ENCODE measurements at places on chromosomes 5 and 9. TPM values are rescaled to one million over a fixed set of nuclear protein-coding genes. Genes with fewer than 3 reads are reported as not detected.

DNA sequence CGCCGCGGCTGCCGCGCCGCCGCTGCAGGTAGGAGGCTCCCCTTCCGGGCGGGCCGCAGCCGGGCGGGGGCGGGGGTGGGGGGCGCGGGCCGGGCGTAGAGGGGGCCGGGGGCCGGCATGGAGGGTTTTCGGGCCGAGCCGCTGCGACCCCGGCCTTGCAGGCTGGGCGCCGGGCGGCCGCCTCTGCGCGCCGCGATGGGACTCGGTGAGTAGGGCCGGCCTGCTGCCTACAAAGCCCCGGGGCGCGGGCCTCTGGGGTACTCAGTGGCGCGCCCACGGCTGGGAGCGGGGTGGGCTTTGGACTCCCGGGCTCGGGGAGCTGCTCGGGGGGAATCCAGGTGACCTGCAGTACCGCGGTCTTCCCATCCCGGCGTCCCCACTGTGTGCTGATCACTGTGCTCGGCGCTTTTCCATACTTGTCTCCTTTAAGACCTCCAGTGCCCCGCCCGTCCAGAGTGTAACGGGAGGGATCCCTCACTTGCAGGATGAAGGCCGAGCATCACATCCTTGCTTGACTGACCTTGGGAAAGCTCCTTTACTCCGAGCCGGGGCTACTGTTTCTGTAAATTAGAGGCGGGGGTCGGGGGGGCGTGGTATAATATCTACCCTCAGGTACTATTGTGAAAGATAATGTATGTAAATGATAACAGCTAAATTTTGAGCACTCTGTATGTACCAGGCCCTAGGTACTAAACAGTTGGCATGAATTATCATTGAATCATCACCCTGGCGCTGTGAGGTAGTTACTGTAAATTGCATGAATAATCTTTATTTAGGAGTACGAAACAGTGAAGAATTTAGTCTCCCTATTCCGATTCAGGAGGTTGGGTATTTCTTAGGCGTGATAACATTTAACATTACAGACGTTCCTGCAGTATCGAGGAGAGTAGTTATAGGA lies 672 bp downstream of the MSANTD3 start:
- peak overlapping the region; percentile 22 for H3K27ac ChIP-seq
- H3K36me3 ChIP-seq = 0 out of 2 replicates have a peak, but pooled peaks cover 2% of the 10 kb centered on the region
- H3K27me3 ChIP-seq = no peaks in the 10 kb centered on the region
- DNase-seq = peak; percentile 66

DNA sequence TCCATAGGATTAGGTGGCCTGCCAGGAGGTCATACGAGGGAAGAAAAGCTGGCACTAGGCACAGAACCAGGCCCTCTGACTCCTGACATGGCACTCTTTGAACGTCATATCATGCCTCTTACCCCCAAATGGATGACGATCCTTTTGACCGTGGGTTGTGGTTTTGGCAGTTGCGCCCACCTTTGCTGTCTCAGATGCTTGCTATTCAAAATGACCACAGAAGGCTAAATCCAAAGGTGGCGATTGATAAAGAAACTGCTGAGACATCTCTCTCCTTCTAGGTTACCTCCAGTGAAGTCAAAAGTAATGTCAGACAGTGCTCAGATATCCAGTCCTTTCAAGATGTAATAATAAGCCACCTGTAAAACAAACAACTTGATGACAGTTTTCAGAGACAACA lies 385.0 kb downstream of the EFNA5 start:
- H3K36me3 ChIP-seq = no peaks in the 10 kb centered on the region
- no peak for DNase-seq
- H3K4me3 ChIP-seq = no peak overlapping the region
- H3K27me3 ChIP-seq = no peaks in the 10 kb centered on the region
- no peak overlapping the region for H3K27ac ChIP-seq
- H3K4me1 ChIP-seq = 0 out of 2 replicates have a peak, but pooled peaks cover 7% of the 10 kb centered on the region

- no peak overlapping the region for H3K27ac ChIP-seq
- peaks cover 38% of the 10 kb centered on the region for H3K4me1 ChIP-seq
- H3K27me3 ChIP-seq = no peaks in the 10 kb centered on the region
- peaks cover 8% of the 10 kb centered on the region for H3K36me3 ChIP-seq
- H3K4me3 ChIP-seq = no peak overlapping the region
These were observed 58.6 kb downstream of the PRKACG start for GRCh38 chr9:68955330-68955729.

DNA sequence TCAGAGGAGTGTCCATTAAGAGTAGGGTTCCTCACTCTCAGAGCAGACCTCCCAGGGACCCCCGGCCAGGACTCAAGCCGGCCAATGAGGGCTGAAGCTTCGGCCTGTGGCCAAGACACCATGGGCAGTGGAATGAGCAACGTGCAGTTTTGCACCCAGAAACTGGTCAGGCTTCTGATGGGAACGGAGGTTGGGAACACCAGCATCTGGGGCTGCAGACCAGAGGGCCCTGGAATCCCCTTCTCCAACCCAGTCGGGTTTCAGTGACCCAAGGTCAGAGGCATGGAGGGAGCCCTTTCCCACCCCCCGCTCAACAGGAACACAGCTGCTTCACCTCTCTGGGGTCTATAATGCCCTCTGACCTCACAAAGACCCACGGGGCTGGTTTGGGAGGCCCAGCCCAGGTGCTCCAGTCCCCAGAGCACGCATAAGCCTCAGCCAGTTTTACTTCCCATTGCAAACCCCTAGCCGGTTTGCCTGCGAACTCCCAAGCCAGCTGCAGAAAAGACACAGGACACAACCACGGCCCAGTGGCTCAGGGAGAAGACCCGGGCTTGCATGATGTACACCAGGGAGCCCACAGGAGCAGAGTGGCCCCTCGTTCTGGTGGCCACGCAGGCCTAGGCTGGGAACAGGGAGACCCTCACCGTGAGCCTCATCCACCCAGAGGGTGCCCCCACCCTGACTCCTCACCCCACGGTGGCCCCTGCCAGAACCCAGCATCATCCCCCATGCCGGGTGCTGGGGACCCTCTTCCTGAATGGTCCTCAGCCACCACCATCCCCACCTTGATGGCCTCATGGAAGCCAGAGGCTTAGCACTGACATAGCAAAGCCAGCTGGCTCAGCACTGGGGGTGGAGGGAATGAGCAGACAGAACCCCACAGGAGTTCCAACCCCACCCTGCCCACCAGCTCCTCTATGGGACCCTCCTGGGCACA lies 30.6 kb downstream of the VAV2 start:
- H3K27me3 ChIP-seq = no peaks in the 10 kb centered on the region
- DNase-seq = no peak
- H3K27ac ChIP-seq = peak overlapping the region; percentile 49
- H3K36me3 ChIP-seq = peaks cover 6% of the 10 kb centered on the region

- no peaks in the 10 kb centered on the region for H3K4me1 ChIP-seq
- peaks cover 14% of the 10 kb centered on the region for H3K36me3 ChIP-seq
- no peak for DNase-seq
- H3K4me3 ChIP-seq = no peak overlapping the region
These were observed 52.9 kb downstream of the MACROH2A1 start for GRCh38 chr5:135345956-135346731.

The PLAC8L1 gene
- 0.30 TPM for total RNA-seq

The TMEM171 gene
- 1.8 TPM for total RNA-seq

Measured in WTC11 (cell line).